ENCODE measurements at places on chromosomes 5 and 9.
A peak's percentile ranks its signal among the peaks of the same experiment; 100 is the strongest.

DNA sequence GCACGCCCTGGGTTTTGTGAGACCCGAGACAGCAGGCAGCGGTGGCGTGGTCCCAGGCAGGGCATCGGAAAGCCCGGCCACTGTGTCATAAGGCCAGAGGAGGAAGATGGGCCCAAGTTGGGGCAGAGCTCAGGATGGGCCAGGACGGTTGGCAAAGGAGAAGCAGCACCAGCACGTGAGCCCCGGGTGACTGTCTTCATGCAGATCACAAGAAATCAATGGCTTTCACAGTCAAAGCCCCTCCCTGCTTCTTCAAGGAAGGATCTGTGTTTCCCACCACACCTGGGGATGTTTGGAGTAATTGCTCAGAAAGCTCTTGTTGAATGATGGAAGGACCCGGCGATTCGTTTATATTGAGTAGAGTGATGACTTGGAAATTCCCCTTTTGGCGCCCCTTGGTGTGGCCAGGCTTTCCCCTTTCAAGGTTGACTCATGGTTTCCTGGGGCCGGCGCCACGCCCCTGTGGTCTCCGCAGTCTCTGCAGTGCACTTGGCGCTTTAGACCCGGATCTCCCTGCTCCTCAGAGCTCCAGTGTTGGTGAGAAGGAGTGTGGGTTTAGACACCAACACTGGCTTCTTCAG is 52.1 kb downstream of the IL31RA start:
- DNase-seq = no peak

GRCh38 chr5:173699966-173700365 is 83.5 kb upstream of the BOD1 start:
- no peak for DNase-seq

- peak; percentile 38 for DNase-seq
Observed at GRCh38 chr5:177116631-177117373, 16.8 kb upstream of the NSD1 start.

GRCh38 chr5:133387091-133387490 is 225.2 kb downstream of the FSTL4 start:
- DNase-seq = no peak

DNA sequence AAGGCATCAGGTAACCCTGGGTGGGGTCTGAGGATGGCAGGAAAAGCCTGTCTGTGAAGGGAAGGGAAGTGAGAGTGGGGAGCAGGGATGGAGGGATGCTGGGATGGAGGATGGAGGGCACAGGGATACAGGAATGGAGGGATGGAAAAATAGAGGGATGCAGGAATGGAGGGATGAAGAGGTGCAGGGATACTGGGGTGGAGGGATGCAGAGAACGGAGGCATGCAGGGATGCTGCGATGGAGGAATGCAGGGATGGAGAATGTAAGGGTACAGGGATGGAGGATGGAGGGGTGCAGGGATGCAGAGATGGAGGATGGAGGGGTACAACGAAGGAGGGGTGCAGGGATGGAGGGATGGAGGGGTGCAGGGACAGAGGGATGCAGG is 9.1 kb downstream of the PTGES2 start:
- no peak for DNase-seq

- no peak for DNase-seq
Observed at GRCh38 chr9:104028827-104029226, 65.3 kb upstream of the SMC2 start.

DNA sequence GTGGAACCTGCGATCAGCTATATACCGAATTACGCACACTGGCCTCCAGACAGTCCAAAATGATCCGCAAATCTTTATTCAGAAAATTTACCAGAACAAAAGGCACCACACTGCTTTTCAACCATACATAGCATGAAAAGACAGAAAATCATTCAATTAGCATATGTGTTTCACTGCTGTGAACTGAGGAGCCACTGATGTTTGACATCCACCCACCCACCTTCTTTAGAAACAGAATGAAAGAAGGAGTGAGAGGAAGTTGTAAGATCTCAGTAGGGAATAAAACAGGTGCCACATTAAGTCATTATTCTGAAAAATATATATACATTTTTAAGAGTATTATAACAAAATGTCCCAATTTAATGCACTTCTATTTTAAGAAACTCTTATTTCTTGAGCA is 156.8 kb downstream of the NFIB start:
- DNase-seq = no peak

- DNase-seq = no peak
Observed at GRCh38 chr5:43338862-43339261, 25.6 kb upstream of the HMGCS1 start.

- DNase-seq = no peak
Observed at GRCh38 chr9:114488398-114489129, 16.7 kb downstream of the WHRN start.

DNA sequence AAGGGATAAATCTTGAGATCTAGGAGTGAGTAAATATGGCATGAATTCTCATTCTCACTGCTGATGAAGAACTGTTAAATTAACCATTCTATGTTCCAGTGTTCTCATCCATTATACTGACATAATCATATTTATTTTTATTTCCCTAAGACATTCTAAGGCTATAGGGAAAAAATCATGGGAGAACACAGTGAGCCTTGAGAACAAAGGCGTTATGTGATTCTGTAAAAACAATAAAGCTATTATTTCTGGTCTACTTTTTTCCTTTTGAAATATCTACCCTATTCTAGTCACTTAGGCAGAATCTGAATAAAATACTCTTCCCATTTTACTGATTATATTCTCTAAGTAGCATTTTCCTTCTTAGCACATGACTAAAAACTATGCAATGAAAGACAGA is 155.7 kb upstream of the ADAMTS16 start:
- no peak for DNase-seq

- no peak for DNase-seq
Observed at GRCh38 chr9:69923972-69924371, 103.4 kb downstream of the CFAP95 start.

DNA sequence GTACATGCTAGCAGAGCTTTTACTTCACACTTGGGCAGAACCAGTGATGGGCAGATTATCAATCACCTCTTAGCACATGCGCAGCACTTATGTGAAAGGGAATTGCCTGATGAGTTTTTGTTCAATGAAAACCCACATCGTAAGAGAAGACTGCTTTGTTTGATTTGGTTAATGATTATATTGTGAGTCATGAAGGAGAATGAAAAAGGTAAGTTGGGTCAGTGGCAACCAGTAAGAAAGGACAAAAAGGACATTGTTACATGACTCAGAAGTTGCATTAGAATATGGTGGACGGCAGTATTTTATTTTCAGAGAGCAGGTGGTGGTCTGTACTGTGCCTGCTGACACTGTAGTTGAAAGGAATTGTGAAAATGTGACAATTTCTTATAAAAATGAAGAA is 127.4 kb downstream of the AOPEP start:
- no peak for DNase-seq

DNA sequence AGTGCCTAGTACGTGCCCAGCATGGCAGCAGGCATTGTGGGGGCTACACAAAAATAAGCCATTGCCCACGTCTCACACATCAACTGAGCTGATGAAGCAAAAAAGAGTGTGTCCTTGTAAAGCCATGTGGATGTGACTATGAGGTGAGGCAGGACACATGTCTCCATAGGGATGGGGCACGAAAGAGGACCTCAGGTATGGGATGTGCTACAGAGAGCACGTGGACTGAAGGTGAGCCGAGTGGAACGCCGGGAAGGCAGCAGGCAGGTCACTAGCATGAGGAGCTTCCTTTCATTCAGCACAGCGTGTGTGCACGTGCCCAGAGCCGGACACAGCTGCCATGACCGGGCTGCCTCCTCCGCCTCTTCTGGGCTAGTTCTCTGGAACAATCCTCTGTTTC is 429.8 kb downstream of the SPOCK1 start:
- no peak for DNase-seq

DNA sequence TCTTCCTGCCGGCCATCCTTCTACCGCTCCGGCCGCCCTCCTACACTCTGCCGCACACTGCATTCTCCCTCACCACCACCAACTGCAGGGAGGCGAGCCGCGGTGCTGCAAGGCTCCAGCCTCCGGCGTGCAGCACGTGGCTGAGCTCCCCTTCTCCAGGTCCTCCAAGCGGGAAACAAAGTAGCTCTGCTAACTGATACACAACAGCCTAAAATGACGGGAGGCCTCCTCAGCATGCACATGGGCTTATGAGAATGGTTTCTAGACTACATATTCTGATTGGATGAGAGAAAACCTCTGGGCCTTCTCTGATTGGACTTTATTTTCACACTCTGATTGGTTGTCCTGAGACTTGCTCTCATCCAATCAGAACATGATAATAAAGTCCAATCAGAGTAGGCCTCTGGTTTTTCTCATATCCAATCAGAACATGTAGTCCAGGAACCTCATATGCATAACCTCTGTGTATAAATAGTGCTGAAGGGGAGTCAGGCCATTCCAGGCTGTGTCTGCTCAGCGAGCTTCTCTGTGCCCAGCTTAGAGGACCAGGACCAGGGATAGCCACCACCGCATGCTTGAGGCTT is 27.0 kb upstream of the ZNF354B start:
- DNase-seq = peak; percentile 27

DNA sequence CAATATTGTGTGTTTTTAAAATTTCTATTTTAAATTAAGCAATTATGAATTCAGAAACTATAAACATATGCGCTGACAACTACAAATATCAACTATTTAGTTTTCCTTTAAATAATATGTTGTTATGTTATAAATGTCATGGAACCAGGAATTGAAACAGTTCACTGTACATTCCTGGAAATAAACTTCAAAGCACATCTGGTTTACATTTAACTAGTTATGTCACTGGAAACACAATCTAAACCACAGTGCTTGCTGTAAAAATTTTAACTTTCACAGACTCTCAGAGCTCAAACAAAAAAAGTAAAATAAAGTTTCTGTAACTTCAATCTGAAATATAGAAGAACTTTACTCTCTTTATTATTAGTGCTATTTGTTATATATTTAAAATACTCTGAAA is 179.2 kb downstream of the FBN2 start:
- no peak for DNase-seq

DNA sequence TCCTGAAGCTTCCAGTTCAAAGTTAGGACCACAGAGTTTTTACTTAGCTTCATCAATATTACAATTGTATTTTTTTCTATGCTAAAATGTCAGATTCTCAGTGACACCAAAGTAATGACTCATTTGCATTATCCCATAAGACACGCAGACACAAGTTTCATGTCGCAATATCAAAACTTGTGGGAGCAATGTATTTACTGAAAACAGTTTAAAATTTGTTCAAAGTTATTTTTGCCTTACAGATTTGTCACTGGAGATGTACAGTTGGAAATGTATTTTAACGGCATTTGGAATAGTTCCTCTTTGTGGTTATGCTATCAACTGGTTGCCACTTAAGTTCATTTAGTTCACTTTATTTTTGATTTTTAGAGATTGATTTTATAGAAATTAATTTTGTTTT is 36.2 kb upstream of the DAP start:
- no peak for DNase-seq

DNA sequence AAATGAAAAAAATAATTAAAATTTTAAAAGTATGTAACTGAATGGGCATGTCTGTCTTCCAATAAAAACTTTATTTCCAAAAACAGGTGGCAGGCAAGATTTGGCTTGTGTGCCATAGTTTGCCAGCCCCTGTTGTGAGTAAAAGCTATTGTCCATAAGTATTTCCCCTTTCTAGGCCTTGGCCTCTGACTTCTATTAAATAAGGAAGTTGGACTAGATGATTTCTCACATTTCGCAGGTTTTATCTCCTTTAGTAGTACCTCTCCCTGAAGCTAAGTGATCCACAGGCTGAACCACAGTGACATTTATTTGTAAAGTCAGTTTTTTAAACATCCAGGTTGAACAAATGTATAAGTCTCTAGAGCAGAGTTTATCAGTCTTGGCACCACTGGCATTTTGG is 41.3 kb downstream of the RECK start:
- DNase-seq = no peak

DNA sequence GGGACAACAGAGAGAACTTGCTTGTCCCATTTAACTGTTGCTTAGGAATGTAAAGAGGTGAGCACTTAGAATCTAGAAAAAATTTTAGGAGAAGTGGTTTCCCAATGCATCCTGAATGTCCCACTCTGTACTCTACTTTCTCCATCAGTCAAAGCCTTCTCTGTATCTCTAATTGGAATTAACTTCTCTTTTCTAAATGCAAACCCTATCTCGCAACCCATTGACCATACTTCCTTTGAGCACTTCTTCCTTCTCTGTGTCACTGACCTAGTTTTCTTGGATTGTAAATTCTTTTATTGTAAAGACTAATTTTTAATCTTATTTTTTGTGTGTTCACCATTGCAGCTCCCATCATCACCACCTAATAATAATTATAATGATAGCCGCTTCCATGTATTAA is 33.3 kb downstream of the ADRB2 start:
- DNase-seq = no peak
